Central memory CD8-positive, alpha-beta T cell (primary cell): ENCODE measurements at places on chromosomes 1 and 21.

DNA sequence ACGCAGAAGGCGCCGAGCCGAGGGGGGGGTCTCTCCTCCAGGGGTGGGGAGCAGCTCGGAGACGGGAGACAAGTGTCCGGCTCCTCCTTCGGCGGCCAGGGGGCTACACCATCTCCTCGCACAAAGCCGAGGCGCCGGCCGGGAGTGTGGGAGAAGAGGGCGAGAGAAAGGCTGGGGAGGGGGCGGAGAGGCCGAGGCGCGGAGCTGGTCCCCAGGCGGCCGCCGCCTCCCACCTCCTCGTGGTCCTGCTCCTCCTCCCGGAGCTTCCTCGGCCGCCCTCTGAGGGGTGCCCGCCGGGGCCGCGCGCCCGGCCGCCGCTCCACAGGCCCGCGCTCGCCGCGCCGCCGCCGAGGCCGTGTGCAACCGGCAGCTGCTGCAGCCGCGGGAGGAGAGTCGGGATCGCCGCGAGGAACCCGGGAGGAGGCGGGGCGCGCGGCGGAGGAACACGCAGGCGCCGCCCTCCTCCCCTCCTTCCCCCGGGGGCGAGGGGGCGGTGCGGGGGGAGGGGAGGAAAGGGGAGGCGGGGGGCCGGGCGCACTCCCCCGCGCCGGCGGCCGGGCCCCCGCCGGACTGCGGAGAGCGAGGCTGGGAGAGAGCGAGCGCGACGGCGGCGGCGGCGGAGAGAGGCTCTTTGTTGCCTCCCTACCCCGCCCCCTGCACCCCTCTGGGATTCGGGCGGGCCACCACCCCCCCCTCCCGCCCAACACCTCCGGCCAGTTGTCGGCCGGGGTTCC lies at the start of gene ENAH:
Gene ENAH, minus strand, starts transcription at position 395 of the 734 bp plus-strand sequence. CDS start 433 bp downstream, outside the sequence.
- DNase-seq: no peak

DNA sequence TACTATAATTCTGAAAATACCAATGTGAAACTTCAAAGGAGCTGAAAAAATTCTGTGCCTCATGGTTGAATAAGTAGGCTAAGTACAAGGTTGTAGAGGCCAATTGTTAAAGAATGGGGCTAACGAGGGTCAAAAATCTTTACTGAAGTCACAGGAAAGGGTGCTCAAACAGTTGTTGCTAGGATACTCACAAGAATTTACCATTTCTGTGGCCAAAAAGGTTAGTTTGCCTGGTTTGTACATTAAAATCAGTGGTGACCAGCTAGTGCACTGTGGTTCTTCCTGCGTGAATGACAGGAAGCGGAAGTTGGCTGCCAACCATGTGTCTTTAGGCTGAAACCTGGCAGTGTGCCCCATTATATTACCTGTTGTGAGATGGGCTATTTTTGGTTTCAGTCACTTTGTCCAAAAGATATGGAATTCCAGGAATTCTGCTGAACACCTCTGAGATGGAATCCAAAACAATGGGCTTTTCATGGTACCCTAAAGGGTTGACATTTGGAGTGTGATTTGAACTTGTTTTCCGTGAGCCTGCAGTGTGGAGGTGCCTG lies 13.5 kb downstream of the MAP3K21 start:
- no peak for DNase-seq

DNA sequence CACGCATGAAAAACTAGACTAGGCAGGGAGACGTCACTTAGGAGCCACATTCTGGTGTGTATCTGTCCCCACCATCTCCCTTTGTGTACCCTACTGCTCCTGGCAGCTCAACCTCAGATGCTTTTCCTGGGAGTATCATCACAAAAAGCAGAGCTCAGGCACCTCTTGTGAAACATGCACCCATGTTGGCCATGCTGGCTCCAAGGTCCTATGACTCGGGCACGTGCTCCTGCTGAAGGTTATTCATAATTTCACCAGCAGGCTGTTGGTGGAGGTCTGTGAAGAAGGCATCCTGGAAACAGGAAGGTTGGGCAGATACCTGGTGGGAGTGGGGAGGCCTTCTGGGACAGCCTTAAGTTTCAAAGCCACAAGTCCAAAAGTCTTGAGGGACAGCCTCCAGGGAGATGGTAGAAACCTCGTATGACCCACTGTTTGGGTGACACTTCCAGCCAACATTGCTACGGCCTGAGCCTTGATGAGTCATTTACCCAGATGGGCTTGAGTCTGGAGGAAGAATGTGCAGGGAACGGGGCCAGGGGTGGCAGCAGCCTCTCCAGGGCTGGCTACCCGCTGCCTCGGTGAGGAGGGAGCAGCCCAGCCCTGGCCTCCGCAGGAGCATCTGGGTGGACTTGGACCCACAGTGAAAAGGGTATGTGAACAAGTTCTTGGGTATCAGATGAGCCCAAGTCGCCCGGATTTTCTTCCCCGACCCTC lies 75.8 kb downstream of the PGBD5 start:
- DNase-seq: no peak

GRCh38 chr1:234915924-234916675 lies 212.5 kb downstream of the TOMM20 start:
- DNase-seq: no peak
